Breast epithelium (tissue), 4 donors: ENCODE measurements at places on chromosomes 4 and X.

- DNase-seq, result no peak
- no peak overlapping the region for H3K27ac ChIP-seq
- H3K36me3 ChIP-seq, result no peaks in the 10 kb centered on the region
- no peak overlapping the region for H3K4me3 ChIP-seq
Observed at GRCh38 chr4:33437406-33437805, 2717.2 kb downstream of the PCDH7 start.

DNA sequence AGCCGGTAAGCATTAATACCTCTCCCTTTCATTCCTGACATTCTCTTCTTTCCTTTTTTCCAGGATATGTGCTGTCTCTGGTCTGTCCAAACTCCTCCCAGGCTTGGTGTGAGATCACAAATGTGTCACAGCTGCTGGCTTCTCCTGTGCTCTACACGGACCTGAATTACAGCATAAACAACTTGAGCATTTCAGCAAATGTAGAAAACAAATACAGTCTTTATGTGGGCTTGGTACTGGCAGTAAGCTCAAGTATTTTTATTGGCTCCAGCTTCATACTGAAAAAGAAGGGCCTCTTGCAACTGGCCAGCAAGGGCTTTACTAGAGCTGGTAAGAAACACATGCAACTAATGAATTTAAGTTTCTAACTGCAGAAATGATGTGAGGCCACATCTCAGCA, 8.4 kb downstream of the NIPAL1 start:
- H3K27me3 ChIP-seq, result no peaks in the 10 kb centered on the region
- no peaks in the 10 kb centered on the region for H3K4me1 ChIP-seq
- DNase-seq, result no peak
- no peaks in the 10 kb centered on the region for H3K36me3 ChIP-seq

DNA sequence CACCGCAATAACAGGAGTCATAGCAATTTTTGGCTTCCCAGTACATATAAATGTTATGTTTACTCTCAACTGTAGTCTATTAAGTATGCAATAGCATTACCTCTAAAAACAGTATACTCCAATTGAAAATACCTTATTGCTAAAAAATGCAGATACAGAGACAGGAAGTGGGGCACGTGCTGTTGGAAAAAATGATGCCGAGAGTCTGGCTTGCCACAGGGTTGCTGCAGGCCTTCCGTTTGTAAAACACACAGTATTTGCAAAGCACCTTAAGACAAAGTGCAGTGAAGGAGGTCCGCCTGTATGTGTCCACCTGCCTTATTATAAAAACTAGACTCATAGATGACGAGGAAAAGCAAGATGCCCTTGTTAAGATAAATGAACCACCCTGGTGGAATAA, 23.5 kb downstream of the CD99 start:
- no peak overlapping the region for H3K4me3 ChIP-seq

DNA sequence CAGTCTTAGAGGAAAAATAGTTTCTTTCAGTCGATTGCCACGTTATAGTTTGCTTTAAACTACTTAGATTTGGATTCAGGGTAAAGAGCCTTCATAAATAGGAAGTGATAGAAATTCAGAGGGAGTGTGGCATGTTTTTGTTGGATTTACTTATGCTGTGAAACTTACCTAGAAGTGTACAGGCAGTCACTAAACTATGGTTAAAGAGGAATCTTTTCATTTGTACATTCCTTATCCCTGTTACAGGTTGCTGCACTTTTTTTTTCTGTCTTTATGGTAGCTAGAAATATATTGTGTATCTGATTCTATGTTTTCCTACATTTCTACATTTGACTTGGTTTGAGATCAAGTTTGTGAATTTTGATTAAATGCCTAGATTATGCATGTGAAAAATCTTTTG, 19.1 kb downstream of the WWC2 start:
- no peak overlapping the region for H3K27ac ChIP-seq
- no peaks in the 10 kb centered on the region for H3K27me3 ChIP-seq
- no peaks in the 10 kb centered on the region for H3K36me3 ChIP-seq
- H3K4me3 ChIP-seq, result no peak overlapping the region
- no peak for DNase-seq
- no peaks in the 10 kb centered on the region for H3K4me1 ChIP-seq

DNA sequence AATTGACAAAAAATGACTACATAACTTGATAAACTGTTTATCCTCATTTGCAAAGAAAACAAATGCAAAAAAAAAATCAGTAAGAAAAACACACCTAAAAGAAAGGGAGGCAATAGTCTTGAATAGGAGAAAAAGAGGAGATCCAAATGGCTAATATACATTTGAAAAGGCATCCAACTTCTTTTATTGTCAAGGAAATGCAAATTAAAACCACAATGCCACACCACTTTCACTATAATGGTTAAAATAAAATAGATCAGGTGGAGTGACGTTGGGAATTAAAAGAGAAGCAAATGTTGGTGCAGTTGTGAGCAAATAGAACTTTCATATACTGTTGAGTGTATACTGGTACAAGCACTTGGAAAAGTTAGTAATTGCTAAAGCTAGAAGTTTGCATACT, 3.6 kb downstream of the DCAF4L1 start:
- no peaks in the 10 kb centered on the region for H3K4me1 ChIP-seq
- no peaks in the 10 kb centered on the region for H3K36me3 ChIP-seq
- no peak overlapping the region for H3K27ac ChIP-seq
- H3K27me3 ChIP-seq, result no peaks in the 10 kb centered on the region
